ENCODE measurements at places on chromosomes 12 and 14. TPM values are rescaled to one million over a fixed set of nuclear protein-coding genes. Genes with fewer than 3 reads are reported as not detected.

- DNase-seq: no peak
Observed at GRCh38 chr12:124660851-124661250, 93.4 kb upstream of the NCOR2 start.

GRCh38 chr14:96267916-96268315 is 11.9 kb downstream of the BDKRB1 start:
- no peak for DNase-seq

DNA sequence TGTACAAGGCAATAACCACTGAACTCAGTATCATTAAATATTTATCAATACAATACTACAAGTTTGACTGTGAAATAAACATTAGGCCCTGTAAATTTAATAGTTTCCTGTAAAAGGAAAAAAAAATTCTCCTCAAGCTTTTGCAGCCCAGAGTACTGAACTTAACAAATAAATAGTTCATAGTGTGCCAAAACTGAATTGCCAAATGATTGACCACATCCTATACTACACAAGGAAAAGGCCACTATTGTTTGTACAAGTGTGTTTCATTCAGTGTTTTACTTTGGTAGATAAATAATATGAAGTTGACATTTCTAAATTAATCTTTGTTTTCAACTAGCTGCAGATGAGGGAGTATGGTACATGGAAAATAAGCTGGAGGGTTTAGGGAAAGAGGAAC is 379.6 kb downstream of the FLRT2 start:
- DNase-seq: no peak

DNA sequence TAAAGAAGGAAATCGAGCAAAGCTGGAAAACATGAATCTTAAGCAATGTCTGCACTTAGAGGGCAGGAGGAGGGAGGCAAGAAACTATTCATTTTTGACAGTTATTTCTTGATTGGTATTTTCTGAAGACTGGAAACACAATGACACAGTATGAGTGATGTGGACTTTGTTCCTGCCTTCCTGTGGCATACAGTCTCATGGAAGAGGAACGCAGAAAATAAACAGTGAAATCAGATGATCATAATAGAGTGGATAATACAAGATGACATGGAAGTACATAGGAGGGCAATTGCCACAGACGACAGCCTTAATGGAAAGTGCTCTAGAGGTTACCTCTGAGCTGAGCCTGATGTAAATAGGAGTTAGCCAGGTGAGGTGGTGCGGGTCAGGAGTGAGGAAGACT is 140.4 kb upstream of the MAX start:
- no peak for DNase-seq

DNA sequence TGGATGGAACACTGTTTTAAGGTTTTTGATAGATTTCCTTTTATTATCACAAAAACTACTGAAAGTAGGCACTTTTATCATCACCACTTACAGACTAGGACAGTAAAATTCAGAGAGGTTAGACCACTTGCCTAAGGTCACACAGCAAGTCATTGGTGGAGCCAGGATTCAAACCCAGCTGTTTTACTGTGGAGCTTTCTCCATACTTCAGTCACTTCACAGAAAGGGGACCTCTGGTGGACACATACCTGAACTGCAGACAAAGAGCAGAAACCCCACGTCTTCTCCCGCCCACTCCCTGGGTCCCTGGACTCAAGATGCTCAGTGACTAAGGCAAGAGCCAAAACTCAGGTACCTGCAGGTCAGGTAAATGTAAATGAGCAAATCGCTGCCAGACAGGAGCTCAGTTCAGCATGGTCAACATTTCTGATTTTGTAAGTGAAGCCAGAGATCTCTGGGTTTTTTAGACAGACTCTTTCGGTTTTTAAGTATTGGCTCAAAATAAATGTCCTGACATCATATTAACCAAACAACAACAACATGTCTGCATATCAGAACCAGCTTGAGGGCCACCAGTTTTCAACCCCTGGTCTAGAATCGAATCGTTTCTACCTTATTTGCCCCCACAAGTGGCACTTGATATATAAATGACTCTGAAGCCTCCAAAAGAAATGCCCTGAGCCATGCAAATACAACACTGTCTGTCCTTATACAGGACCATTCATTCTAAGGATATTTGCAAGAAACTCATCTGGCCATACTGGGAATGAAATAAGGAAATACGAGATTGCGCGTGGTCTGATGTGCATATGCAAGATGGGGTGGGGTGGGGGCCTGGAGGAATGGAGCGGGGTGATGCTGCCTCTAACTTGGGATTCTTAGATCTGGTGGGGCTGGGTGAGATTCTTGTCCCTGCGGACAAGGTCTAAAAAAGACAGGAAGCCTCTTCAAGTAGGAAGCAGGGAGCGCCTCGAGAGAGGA is 110.9 kb downstream of the KSR2 start:
- DNase-seq: peak; percentile 38

DNA sequence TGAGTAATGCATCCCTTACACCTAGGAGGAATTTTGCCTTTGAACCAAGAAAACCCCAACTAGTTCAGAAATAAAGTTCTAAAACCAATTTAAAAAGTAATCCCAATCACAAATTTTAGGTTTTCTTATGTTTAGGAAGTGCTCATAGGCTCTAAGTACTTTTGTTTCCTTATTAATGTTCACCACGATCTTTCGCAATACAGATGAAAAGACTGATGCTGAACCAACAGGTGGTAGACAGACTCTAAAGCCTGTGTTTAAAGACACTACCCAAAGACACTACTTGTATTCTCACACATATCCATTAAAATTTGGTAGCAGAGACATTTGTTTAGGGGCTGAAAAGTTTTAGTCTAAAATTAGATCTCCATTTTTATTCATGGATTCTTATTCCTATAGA is 10.6 kb upstream of the PHLDA1 start:
- DNase-seq: no peak

- DNase-seq: no peak
Observed at GRCh38 chr14:96151242-96151641, 53.4 kb upstream of the BDKRB2 start.

DNA sequence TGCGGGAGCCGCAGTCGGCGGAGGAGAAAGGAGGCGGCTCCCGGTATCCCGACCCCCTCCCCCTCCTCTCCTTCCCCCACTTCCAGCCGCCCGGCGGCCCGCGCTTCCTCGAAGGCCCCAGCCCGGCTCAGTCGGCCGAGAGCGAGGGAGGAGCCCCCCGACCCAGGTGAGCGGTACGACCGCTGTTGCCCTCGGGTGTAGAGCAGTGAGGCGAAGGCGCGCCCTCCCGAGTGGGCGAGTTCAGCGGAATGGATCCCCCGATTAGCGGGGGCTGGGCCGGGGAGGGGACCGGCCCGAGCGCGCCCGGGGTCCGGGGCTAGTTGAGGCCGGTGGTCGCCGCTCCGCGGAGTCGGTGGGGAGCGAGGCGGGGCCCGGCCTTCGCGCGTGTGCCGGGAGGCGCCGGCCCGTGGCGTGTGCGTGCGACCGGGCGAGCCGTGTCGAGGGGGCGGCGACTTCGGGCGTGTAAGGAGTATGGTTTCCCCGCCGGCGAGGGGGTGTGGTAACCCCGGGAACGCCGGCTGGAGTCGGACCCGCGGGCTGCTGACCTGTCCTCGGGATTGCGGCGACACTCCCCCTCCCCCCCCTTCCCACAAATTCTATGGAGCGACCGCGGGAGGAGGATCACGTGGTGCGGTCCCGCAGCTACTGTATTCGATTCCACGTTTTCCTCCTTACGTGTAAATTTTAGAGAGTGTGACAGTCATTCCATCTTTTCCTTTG is 501 bp downstream of the RIMKLB start:
- peak; percentile 44 for DNase-seq

DNA sequence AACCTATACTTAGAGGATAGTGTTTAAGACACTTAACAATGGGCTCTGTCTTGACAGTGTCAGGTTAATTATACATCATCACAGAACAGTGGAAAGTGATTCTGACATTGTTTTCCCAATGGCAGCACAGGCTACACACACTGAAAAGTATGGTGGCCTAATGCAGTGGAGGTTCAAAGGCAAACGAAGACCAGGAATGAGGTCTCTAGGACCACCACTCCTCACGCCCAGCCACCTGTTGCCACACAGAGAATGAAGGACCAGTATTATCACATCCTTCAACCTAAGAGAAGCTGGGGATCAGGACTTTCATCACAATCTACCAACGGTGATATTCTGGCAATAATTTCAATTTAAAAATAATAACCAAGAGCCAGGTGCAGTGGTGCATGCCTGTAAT is 34.5 kb upstream of the CDK2AP1 start:
- no peak for DNase-seq

DNA sequence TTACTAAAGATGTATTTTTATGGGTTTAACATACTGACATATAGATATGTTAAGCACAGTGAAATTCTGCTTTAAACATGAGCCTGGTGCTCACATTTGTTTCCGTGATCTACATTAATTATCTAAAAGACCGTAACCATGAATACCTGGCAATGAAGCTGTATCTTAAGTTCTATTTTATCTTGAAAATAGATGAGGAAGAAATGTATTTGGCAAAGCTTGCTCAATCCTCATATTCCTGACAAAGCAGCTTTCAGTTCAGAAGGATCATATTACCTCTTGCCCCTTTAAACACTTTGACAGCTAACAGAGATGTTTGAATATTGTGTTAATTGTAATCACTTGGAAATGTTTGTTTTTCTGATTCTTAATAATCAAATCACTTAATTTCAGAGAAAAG is 9.8 kb downstream of the EPYC start:
- DNase-seq: no peak

DNA sequence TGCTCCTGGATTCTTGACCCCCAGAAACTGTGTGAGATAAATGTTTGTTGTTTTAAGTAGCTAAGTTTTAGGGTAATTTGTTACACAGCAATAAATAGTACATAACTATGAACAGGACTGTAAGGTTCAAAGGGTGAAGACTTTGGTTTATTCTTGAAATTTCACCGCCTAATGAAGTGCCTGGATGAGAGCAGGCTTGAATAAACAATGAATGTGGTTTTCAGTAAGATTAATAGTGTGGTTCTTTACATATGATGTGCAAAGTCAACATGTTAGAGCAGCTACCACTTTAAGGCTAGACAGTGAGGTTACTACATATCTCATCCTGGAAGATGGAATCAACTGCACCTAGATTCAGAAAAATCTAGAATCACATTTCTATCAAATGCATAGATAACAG is 145.2 kb upstream of the BTG1 start:
- DNase-seq: no peak

GRCh38 chr14:39467889-39468524 is 35.8 kb upstream of the FBXO33 start:
- no peak for DNase-seq

- no peak for DNase-seq
Observed at GRCh38 chr12:124006846-124007713, 34.1 kb downstream of the ZNF664 start.

GRCh38 chr14:30655658-30656057 is 33.5 kb downstream of the SCFD1 start:
- DNase-seq: no peak

GRCh38 chr12:111283521-111283920 is 85.4 kb downstream of the PHETA1 start:
- no peak for DNase-seq

DNA sequence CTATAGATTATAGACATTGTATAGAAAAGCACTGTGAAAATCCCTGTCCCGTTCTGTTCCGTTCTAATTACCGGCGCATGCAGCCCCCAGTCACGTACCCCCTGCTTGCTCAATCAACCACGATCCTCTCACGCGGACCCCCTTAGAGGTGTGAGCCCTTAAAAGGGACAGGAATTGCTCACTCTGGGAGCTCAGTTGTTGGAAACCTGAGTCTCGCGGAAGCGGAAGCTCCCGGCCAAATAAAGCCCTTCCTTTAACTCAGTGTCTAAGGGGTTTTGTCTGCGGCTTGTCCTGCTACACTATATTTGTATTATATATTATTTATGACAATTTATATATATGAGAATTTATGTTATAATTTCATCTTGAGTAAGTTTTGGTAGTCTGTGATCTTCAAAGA is 213.6 kb upstream of the AMIGO2 start:
- no peak for DNase-seq

DNA sequence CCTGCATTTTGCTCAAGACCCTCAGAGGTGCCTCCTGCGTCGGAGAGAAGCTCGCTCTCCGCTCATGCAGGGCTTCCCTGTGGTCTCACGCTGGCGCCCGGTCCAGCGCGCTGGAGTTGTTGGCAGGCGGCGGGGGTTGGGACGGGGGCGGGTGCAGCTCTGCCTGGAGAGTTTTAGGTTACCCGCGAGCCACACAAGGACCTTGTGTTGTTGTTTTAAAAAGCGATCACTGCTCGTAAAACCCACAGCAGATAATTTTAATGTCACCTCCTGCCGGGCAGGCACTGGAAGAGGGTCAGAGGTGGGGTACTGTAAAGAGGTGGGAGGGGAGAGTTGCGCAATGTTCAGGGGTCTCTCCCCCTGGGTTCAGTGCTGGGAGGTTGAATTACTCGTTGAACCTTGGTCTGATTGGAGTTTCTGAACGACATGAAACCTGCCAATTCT is 850 bp downstream of the SMOC1 start:
- DNase-seq: no peak

DNA sequence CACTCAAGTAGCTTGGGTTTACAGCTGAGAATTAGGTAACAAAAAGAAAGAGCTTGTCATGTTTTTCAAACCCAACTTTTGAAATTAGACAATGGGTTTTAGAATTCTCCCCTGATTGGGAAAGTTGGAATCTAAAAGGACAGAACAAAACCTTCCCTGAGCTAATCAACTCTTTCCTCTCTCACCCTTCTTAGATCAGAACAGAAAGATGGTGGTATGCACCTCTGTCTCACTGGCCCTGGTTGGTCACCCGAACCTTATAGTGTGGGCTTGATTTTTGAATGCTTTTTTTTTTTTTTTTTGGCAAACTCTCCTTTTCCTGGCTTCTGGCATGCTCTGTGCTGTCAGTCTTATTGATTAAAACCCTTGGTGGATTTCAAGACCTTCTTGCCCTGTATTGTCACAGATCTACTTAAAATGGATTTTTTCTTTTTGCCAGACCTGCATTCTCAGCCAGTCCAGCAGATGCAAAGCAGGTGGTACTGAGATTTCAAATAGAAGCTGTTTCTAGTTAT is 251.1 kb upstream of the RMST start:
- DNase-seq: no peak

DNA sequence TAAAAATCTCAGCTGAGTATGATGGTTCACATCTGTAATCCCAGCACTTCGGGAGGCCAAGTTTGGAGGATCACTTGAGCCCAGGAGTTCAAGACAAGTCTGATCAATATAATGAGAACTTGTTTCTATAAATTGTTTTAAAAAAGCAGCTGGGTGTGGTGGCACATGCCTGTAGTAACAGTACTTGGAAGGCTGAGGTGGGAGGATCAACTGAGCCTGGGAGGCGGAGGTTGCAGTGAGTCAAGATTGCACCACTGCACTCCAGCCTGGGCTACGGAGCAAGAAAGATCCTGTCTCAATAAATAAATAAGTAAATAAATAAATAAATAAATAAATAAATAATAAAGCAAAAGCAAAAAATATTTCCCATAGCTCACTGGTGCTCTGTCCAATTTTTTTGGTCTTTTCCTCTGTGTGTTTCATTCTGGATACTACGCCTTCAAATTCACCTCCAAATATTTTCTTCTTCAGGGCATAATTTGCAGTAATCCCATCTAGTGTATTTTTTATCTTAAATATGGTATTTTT is 32.7 kb upstream of the SNX6 start:
- no peak for DNase-seq

IGF1 gene
- total RNA-seq: 12.0 TPM

DAO gene
- total RNA-seq: not detected

SYNJ2BP gene
- total RNA-seq: 64.2 TPM

OR11H12 gene
- not detected for total RNA-seq

PTPRQ gene
- total RNA-seq: 1.3 TPM
